ENCODE measurements at places on chromosomes 6 and 20.

DNA sequence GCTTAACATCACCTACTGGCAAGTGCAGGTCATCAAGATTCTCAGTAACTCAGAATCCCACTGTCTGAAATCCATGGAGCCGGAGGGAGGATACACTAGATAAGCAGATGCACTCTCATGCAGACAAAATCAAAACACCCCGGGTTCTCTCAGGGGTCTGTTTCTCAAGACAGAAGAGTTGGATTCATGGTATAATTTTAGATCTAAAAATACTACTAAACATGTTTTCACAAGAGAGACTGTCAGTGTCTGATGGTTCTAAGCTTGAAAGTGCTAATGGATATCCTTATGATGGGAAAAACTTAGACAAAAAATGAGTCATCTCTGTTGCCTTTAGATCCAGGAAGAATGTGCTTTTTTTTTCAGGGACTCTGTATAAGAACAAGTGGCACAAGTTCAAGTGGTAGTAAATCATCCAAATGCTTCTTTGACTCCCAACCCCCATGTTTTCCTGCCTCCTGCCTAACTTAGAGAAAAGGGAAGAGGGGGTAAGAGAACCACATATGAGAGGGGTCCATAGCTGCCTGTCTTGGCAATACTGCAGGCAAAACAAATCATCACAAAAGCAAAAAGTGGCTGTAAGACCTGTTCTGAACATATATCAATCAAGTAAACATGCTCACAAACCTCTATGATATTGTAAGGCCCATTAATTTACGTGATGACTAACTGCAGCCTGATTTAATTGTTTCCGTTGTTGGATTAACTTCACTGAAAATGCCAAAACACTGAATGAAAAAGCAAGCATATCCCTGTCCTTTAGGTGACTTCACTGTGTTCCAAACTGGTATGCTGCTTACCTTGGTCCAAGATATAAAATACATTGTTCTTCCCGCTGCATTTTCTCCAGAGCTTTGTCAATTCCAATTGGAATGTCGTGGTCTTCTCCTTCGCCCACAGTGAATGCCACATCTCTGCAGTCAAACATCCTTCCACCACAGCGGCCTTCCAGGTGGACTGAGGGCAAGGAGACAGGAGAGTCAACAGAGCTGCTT, 84.0 kb upstream of the TULP1 start:
- DNase-seq = peak; percentile 60

- DNase-seq = no peak
Observed at GRCh38 chr6:157528931-157529653, 148.1 kb downstream of the ZDHHC14 start.

DNA sequence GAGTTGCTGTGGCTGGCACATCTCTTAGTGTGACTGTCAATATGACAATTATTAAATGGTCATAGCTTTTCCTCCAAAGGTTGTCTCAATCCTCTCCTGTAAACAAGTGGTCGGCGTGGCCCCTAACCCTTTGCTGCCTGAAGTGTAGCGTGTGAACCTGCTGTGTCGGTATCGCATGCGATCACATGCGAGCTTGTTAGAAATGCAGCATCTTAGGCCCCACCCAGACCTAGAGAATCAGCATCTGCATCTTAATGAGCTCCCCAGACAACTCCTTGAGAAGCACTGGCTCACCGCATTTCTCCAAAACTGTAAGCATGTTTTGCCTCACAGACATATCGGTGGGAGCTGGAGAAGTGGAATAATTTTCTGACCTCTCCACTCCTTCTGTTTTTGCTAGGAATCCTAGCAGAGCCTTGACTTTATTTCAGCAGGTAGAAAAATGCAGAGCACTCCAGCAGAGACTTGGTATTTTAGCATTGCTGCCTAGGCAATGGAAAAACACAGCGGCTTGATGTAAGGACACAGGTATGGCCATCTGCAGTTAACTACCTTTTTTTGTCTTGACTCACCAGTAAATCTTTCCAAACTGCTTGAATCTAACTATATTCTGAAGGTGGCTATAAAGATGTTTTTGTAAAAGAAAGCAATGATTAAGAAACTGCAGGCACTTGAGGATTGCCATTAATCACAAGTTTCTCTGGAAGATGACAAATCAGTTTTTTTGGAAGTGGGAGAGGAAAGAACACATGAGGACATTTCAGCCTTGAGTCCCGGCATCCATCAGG, 67.6 kb downstream of the PSMG4 start:
- DNase-seq = no peak

- DNase-seq = no peak
Observed at GRCh38 chr6:33961691-33962090, 157.9 kb upstream of the MLN start.

GRCh38 chr6:35082733-35083403, 58.3 kb downstream of the TCP11 start:
- DNase-seq = no peak

- no peak for DNase-seq
Observed at GRCh38 chr6:159879856-159880255, 10.9 kb upstream of the MAS1 start.

DNA sequence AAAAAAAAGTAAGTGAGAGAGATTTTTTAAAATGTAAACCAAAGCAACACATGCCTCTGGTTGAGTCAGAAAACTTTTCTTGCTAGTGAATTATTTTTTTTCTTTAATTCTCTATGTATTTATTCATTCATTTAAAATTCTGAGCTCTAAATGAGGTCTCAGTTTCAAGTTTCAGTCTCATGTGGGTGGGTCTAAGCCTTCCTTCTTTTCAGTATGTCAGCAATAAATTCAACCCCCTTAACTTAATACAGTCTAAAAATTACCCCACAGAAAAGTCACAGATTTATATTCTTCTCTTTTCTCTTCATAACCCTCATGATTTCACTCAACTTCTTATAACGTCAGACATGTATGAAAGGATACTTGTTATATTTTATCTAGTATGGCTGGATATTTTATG, 663.3 kb upstream of the PTCHD4 start:
- DNase-seq = no peak

DNA sequence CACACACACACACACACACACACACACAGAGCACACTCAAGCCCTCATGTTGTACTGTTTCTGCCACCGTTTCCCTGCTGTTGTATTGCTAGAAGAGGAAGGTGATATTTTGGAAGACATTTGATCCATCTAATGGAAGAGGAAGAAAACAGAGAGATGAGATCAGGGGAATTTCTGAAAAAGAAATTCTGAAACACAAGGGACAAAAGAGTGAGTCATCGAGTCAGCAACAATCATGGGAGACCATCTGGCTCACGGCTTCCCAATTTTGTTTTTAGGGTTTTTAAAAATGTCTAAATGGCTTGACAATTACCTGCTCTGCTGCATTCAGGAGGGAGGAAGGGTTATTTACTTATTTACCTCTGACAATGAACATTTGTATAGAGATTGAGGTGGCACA, 22.0 kb downstream of the SOX4 start:
- DNase-seq = no peak

DNA sequence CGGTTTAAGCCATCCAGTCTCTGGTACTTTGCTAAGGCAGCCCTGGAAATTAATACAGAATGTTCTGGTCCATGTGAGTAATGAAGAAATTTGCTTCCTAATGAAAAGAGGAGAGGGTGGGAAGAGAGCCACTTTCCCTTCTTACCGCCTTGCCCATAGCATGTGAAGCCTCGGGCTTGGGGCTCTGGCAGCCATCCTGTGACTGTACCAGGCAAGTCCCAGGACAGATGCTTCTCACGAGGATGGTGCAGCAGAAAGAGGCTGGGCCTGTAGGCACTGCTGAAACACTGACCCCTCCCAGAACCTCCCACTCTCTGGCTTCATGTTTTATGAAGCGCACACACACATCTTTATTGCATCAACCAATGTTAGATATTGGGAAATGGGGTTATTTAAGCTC, 74.8 kb downstream of the IYD start:
- no peak for DNase-seq

GRCh38 chr6:5507131-5507681, 245.9 kb downstream of the FARS2 start:
- no peak for DNase-seq

GRCh38 chr6:130742131-130742681, 85.0 kb upstream of the SMLR1 start:
- no peak for DNase-seq

- no peak for DNase-seq
Observed at GRCh38 chr20:25243416-25243979, 4.4 kb upstream of the PYGB start.

All from GM04504 (cell line).